Naive thymus-derived CD4-positive, alpha-beta T cell (primary cell): ENCODE measurements at places on chromosomes 12 and 14. TPM values are rescaled to one million over a fixed set of nuclear protein-coding genes. Genes with fewer than 3 reads are reported as not detected.

The GAS2L3 gene
- not detected for polyA plus RNA-seq

The ADGRD1 gene
- polyA plus RNA-seq: not detected

DNA sequence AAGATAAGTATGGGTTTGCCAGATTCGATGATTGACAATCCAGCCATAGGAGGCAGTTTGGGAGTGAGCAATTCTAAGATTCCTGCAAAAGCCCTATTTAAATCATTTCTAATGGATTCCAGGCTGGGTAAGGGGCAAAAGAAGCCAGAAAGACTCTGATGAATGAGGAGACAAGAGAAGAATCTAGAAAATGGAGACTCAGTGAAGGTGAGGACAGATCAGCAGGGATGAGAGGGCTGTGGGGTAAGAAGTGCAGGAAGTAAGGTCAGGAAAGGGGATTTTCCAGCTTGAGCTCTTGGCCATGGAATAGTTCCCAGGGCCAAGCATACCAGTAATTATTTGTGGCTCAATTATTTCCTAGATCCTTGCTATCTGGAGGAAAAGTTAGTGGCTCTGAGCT lies 87.3 kb downstream of the TMX1 start:
- DNase-seq: no peak

DNA sequence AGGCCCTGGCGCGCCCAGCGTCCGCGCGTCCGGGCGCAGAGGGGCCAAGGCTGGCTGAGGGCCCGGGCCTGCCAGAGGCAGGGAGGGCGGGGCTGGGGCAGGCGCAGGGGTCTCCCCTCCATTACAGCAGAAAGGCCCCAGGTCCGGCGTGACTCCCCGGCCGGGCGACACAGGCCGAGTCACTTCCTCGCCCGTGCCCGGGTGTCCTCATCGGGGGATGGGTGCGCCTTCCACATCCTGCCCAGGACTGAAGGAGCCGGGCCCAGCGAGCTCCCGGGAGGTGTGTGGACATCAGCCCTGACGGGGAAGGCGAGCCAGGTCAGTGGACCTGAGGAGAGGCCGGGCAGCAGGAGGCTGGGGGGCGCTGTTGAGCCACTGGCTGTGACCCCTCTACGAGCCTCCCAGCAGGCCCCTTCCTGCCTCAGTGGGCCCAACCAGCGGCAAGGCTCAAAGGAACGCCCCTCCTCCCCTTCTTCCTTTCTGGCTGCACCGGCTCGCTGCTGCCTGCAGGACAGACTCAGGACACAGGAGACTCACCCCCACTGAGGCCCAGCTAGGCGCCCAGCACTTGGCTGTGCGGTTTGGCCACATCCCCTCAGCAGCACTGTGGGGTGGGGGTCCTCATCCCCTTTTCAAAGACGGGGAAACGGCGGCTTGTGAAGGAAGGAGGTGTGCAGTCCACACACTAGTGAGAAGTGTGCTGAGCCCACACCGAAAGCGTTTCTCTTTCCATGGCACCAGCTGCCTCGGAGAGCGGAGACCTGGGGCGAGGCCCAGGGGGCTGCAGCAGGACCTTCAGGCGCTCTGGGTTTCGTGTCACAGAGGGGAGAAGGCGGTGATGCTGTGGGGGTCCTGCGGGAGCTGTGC lies 606 bp downstream of the TNFAIP2 start:
- no peak for DNase-seq

DNA sequence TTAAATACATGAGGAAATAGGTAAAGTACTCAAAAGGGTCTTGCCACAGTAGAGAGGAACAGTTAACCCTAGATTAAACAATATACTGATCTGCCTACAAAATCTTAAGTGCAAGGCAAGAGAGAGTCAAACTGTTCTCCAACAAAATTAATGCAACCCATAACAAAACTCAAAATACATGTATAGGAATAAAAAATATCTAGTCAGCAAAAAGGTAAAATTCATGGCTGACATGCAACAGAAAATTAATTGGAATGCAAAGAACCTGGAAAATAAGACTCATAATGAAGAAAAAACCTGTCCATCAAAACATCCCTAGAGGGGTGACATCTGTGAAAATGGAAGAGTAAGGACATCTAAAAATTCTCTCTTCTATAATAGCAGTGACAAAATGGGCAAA lies 173.6 kb downstream of the ADAMTS20 start:
- no peak for DNase-seq

DNA sequence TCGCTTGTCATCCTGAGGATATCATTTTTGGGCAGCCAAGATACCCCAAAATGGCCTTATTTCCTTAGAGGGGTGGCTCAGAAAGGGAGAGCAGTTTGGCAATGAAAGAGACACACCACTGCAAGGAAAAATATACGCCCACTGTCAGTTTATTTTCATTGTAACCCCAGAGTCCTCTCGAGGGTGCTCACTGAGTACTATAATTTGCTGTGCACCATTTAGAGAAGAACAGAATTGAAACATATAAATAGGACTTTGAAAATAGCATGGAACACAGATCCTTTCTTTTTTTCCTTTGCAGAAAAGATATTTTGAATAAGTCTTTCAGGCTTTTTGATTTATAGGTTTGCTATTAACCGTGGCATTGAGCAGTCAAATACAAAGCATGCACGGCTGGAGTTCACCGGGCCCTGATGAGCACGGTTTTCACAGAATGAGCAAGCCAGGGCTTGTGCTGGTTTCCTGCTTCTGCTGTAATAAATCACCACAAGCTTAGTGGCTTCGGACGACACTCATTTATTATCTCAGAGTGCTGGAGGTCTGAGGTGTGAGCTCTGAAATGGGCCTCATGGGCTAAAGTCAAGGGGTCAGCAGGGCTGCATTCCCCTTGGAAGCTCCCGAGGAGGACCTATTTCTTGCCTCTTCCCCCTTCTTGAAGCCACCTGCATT lies 152.3 kb downstream of the ZNF664 start:
- no peak for DNase-seq

DNA sequence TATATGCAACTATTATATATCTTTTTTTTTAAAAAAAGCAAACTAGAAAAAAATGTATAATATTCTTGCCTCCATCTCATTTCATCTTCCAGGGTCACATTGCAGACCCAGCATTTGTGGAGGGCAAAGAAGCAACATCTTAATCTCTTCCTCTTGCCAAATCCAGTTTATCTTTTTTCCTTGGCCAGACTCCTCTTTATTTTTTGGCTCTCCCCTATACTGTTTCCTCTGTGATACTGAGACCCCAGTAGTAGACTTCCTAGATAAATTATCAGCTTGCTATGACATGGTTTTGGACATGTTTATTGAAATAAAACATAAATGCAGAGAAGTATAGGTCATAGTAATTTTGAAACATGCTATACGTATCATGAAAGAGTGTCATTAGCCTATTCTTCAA lies 303.8 kb upstream of the DDHD1 start:
- no peak for DNase-seq

DNA sequence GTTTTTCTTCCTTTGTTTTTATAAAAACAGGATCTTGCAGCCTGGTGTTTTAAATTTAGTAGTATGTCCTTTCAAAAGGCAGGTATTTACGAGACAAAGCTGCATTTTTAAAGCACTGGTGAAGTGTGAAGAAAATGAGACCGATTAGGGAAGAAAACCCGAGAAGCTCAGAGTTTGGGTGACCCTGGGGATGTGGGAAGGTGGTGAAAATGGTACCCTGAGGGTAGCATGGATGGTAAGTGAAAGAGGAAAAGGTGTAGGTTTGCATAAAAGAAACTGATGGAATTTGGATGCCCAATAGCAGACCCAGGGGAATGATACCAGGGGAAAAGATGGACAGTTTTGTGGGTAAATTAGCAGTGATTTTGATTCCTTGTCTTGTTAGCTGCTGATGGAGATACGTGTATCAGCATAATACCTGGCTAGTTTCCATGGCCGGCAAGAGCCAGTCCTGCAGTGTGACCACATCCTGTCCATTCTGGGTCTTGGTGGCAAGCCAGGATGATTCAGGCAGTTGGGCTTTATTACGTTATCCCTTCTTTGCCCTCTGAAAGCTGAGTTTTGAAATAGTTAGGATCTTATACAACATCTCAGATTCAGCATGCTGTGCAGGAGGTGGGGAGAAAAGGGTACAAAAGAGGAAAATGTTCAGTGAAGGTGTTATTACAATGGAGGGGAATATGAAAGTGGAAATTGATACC lies 8.9 kb downstream of the BICD1 start:
- DNase-seq: no peak

DNA sequence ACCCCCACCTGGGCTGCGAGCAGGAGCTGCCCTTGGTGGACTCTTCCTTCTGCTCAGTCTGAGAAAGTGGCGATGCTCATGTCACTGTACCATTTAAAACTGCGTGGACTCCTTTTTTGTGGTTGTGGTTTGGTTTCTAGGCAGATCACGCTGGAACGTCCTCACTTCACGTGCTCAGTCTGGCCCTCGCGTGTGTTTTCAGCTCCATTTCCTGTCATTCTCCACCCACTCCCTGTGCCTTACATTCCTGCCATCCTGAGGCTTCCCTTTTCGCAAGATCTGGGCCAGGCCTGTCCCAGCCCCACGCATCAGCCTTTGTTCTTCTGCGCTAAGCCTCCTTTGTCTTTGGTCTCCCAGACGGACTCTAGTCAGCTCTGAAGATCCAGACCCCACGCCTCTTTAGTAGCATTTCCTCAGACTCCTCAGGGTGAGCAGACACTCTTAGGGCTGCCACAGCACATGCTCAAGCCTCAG lies 105.4 kb downstream of the FBXL14 start:
- DNase-seq: peak; percentile 61
